ENCODE measurements at places on chromosomes 6 and 20. TPM values are rescaled to one million over a fixed set of nuclear protein-coding genes. Genes with fewer than 3 reads are reported as not detected.

The BMP6 gene
- polyA plus RNA-seq = not detected

The LY6G6F gene
- polyA plus RNA-seq = not detected

The MYL9 gene
- 1,624 TPM for polyA plus RNA-seq

The ECHDC1 gene
- 60.7 TPM for polyA plus RNA-seq

The TP53TG5 gene
- polyA plus RNA-seq = 3.5 TPM

Data from cardiac muscle cell (in vitro differentiated cells and primary cell).